ENCODE measurements at places on chromosomes 1 and 21.
A peak's percentile ranks its signal among the peaks of the same experiment; 100 is the strongest.

DNA sequence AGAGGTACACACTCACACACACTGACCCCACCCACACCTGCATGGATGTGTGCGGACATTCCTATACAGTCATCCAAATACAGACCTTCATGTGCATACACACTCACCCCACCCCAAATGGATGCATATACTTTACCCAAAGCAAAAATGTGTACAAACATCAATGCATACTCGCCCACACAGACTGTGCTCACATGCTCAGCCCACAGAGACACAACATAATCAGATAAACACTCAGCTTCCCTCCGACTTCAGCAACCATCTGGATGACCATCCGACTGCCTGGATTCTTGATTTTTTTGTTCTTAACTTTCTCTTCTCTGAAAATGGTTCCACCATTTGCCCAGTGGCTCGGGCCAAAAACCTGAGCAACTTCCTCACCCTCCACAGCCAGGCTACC lies 24.4 kb upstream of the GJB5 start:
- DNase-seq = no peak

DNA sequence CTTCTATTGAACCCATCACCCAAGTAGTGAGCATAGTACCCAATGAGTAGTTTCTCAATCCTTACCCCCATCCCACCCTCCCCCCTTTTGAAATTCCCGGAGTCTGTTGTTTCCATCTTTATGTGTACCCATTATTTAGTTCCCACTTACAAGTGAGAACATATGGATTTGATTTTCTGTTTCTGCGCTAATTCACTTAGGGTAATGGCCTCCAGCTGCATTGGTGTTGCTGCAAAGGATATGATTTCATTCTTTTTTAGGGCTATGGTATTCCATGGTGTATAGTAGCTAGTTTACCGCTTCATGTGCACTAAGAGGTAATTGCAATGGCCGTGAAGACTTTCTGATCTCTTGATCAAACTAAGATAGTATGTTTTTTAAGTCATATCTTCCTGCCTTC lies 107.5 kb upstream of the SERTAD4 start:
- peak; percentile 4 for DNase-seq

- DNase-seq = no peak
Observed at GRCh38 chr1:26225033-26225831, 8.8 kb upstream of the CEP85 start.

DNA sequence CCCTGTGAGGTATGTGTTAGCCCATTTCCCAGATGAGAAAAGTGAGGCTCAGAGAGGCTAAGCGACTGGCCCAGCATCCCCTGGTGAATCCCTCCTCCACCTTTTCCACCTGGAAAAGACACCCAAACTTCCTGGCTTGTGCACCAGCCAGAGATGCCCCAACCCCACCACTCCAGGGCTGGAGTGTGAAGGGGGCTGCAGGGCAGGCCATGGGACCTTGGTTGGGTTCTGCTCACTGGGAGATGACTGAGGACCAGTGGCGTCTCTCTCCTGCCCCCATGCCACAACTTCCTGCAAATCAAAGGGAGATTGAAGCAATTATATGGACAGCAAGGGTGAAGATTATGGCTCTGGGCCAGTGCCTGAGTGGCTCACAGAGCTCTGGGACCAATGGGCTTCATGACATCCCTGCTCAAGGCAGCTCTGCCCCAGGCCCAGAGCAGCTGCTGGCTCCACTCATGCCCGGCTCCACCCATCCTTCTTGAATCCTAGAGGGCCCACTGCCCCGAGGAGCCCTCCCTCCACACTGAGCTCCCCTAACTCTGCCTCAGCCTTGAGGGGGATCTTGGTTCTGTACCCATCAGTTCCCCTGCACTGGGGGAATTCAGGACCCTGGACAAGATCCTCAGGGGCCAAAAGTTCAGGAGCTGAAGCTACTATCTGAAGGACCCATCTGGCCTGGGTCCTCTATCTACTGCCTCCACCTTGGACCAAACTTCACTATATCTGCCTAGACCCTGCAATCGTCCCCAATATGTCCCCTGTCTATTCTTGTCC lies 416.9 kb downstream of the PTPRU start:
- DNase-seq = no peak

DNA sequence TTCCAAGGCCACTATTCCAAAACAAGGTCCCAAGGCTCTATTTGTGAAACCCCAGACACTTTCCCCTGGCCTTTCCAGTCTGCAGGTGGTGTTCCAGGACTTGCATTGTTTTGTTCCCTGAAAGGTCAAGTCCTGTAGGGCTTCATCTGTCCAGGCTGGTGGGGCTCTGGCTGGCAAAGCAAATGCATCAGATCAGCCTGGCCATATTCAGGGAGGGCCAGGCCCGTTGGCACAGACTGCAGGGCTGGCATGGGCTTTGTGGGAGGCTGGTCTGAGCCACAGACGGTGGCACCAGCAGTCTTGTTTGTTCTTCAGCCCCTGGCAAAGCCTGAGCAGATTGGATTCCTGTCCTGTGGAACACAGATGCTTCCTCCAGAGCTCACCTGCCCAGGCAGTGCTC lies 93.0 kb downstream of the SPATA46 start:
- DNase-seq = no peak

DNA sequence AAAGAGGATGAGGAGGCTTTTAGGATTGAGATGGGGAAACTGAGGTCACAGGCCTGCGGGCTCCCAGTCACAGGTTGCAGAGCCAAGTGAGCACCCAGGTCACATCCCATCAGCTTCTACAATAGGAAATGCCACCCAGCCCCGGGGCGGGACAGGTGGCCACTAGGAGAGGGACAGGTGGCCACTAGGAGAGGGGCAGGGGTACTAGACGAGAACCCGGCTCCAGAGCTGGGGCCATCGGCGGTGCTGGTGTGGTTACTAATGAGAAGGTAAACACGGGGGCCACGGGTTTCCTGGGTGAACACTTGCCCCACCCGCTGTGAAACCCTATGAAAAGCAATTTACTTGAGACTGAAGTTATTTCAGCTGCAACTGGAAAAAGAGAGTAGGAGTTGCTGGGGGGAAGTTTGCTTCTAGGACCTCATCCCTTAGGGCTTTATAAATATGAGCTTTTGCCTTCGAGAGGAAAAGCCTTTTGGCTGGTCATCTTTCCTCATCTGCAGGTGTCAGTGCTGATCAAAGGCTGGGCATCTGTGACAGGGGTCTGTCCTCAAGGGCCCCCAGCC lies 52.5 kb downstream of the MRPL37 start:
- DNase-seq = no peak

DNA sequence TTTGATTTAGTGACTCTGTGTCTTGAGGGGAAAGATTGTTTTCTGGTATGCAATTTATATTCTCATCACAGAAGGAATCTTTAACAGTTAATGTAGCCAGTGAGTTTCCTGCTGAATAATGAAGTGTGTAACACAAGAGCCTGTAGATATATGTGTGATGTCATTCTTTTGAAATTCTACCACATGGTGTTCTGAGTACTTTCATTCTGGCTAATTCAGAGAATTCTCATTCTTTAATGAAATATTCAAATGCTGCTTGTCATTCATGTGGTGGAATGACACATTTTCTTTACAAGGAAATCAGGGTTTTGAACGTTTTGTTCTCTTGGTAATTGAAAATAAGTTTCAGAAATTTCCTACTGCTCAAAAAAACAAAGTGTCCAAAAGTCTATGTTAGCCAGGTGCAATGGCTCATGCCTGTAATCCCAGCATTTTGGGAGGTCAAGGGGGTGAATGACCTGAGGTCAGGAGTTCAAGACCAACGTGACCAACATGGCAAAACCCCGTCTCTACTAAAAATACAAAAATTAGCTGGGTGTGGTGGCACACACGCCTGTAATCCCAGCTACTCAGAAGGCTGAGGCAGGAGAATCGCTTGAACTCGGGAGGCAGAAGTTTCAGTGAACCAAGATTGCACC lies 79.6 kb downstream of the MAP3K21 start:
- DNase-seq = no peak

DNA sequence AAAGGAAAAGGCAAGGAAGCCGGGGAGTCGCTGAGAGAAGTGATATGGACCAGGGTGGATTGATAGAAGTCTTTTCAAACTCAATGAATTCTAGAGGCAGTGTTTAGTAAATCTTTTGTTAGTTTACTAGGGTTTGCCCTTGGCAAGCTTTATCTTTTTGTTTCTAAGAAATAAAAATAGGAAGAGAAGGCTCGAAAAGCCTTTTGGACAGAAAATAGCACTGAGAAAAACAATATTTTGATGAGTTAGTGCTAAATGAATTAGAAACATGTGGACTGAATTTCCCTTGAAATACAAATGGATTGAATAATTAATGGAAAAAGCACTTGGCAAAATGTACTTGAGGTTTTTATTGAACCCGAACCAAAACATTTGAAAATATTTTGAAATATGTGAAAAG lies 121.8 kb upstream of the SPAG17 start:
- DNase-seq = no peak

GRCh38 chr1:209256766-209257350 lies 326.7 kb upstream of the CAMK1G start:
- no peak for DNase-seq

GRCh38 chr1:186188004-186188539 lies 187.0 kb downstream of the TPR start:
- peak; percentile 58 for DNase-seq

DNA sequence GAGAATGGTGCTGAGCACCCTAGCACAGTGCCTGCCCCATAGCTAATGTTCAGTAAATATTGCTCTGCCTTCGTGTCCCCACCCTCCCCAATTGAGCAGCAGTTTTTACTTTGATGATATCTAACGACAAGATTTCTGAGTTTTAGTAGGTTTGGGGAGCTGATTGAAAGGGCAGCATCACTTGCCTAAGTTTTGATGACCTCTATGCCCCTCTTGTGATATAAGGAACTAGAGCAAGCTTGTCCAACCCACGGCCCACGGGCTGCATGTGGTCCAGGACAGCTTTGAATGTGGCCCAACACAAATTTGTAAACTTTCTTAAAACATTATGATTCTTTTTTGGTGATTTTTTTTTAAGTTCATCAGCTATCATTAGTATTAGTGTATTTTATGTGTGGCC lies 1.6 kb downstream of the CNIH4 start:
- no peak for DNase-seq

GRCh38 chr21:44521301-44521927 lies 18.6 kb downstream of the KRTAP10-1 start:
- DNase-seq = no peak

All from BJ (cell line).